ENCODE measurements at places on chromosomes 2 and 18. TPM values are rescaled to one million over a fixed set of nuclear protein-coding genes. Genes with fewer than 3 reads are reported as not detected.
A peak's percentile ranks its signal among the peaks of the same experiment; 100 is the strongest.

SLC66A3 gene
- 17.4 TPM for total RNA-seq

RIT2 gene
- not detected for total RNA-seq

DNA sequence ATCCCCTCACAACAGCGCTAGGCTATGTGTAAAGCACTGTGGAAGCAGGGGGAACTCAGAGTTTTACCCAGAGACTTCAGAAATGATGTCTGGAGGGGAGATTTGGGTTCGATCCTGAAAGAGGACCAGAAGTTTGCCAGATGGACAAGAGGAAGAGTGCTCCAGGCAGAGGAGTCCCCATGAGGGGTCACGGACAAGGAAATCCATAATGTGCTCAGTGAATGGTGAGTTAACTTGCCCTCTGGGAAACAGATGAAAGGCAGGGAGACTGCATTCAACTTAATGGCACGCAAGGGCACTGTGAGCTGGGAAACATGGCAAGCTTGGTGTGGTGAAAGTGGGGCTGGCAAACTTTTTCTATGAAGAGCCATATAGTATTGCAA lies 6.0 kb upstream of the ASAP2 start:
- no peak for DNase-seq

DNA sequence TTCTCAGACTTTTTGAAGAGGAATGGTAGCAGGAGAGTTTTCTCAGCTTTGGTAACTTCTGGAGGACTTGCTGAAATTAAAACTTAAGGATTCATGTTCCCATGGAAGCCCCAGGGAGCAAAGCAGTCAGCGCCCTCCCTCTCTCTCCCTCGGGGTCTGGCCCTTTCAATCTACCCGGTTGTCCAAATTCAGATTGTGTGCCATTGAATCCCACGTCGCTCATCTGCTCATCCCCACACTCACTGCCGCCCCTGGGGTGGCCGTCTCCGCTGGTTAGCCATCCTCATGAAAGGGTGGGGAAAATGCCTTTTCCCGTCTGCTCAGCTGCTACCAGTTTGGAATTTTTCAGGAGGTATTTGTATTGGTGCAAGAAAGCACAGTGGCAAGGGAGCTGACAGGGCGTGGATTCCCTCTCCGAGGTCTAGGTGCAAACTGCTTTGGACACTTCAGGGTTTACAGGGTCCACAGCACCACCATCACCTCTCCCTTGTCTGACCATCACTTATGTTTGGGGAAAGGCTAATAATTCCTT lies 27.1 kb downstream of the MCFD2 start:
- DNase-seq = no peak

DNA sequence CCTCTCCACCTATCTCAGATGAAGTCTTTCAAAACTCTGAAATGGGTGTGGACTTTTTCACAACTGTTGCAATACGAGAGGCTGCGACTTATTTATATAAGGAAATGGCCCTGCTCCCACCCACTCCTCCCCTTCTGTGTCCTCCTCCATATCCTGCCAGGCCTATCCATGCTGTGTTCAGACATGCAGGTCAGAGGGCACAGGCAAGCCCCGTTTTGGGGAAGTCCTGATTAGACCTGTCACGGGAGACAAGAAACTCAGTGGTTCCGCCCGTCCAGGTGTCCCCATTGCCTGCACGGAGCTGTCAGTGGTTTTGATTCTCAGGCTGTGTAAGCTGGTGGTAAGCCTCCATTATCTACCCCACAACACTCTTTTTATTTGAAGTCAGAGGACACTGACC lies 99.6 kb upstream of the MGAT5 start:
- no peak for DNase-seq

DNA sequence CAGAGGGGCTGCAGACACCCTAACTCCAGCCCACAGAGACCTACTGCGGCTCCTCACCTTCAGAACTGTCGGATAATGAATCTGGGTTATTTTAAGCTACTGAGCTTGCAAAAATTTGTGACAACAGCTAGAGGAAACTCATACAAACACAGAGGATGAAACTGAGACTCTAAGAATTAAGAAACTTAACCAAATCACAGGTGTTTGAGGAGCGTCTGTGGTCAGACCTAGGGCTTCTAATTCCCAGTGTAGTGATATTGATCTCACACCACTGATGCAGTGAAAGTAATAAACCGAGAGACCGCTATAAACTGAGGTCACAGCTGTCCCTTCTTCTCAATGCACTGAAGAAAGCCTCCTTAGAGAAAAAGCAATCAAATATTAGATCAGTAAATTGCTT lies 110.1 kb downstream of the RGPD3 start:
- DNase-seq = no peak

DNA sequence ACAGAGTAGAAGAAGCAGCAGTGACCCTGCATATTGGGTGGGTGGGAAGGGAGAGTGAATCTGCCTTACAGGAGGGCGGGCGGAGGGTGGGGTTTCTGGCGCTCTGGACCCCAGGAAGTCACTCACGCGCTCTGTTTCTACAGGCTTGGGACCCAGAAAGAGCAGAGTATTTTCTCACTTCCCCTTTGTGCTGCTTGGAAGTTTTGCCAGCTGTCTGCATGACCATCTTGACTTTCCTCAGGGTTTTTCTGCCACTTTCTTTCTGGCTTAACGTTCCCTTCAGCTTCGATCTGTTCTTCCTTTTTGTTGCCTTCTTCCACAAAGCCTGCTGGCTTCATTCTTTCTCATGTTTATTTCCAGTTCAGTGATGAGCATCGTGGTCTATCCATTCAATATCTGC lies 383.1 kb downstream of the GALR1 start:
- no peak for DNase-seq

GRCh38 chr18:42005782-42006181 lies 50.7 kb downstream of the PIK3C3 start:
- no peak for DNase-seq

ACKR3 gene
- total RNA-seq = 19.6 TPM

EPB41L3 gene
- not detected for total RNA-seq

DNA sequence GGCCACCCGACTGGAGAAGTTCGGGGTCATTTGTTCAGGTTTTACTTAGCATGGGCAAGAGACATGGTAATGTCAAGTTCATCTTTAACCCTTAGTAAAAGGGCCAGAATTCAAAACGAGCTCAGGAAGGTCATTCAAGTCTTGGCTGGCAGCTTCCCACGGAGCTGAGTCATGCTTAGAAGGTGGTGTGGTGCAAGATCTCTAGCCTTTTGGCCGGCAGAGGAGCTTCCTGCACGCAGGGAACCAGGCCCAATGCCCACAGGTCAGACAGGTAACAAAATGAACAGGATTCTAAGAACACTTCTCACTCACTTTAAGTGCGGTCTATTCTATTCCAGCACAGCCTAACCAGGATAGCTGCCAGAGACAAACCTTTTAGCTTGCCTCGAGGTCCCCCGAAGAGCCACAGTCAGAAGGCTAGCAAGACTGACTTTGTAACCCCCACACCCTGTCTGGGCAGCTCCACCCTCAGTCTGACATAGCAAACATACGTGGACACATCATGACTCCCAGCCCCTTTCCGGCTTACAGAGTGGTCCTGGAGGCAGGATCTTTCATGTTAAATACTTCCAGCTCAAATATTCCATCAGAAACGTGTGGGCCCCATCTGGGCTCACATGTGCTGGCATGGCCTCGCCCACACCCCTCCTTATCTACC lies 292.7 kb downstream of the BCL11A start:
- no peak for DNase-seq

GRCh38 chr2:233015019-233015645 lies 2.1 kb upstream of the NGEF start:
- DNase-seq = no peak

C2orf66 gene
- not detected for total RNA-seq

OXER1 gene
- total RNA-seq = not detected

GRCh38 chr2:188582211-188582610 lies 290.5 kb downstream of the GULP1 start:
- no peak for DNase-seq

GALNT3 gene
- total RNA-seq = 33.1 TPM

GRCh38 chr2:219266232-219266631 lies 12.5 kb upstream of the TUBA4A start:
- DNase-seq = no peak

CSRNP3 gene
- 0.41 TPM for total RNA-seq

KIF3C gene
- total RNA-seq = 41.2 TPM

GRCh38 chr2:197500503-197501131 lies 438 bp downstream of the HSPE1 start:
- no peak for DNase-seq

UGT1A4 gene
- 73.6 TPM for total RNA-seq

DNA sequence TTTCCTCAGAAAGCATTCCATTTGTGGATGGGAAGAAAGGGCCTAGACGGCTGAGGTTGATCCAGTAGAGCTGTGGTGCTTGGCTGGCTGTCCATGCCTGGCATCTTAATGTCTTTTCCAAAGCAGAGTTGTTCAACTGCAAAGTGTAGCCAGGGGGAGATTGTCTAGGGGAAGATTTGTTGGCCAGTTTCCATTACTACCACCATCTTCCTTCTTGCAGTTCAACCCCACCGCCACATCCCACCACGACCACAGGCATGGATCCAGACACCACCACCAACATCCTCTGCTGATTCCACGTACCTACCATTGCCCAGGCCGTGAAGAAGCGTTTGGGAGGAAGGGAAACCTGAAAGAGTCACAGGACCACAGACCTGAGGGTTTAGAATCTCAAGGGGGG lies 50.7 kb upstream of the HAAO start:
- no peak for DNase-seq

GRCh38 chr2:68943581-68944568 lies 8.8 kb downstream of the GKN2 start:
- DNase-seq = peak; percentile 57

DNA sequence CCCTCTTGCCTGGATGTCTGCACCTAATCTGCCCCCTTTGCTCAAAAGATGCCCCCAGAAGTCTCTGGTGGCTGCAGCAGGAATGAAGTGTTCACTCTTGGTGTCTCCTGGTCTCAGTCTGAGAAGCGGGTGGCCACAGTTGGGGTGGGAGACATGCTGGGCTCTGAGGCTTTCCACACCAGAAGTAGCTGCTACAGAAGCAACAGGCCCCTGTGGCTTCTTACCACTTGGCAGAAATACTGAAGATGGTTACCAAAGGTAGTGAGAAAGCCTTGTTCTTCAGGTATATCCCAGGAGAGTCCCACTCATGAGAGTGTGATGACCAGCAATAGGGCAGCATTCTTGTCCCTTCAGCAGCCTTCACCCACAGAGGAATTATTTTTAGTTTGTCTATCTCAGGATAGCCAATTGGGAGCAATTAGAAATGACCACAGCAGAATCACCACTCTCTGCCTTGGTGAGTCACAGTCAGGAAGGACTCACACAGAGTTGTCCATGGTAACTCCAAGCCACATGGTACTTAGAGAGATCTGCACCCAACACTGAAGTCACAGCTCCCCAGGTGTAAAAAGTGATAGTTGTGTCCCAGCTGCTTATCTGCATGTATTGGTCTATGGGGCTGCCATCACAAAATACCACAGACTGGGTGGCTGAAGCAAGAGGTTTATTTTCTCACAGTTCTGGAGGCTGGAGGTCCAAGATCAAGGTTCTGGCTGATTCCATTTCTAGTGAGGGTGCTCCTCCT lies 169.8 kb upstream of the ID2 start:
- no peak for DNase-seq

DNA sequence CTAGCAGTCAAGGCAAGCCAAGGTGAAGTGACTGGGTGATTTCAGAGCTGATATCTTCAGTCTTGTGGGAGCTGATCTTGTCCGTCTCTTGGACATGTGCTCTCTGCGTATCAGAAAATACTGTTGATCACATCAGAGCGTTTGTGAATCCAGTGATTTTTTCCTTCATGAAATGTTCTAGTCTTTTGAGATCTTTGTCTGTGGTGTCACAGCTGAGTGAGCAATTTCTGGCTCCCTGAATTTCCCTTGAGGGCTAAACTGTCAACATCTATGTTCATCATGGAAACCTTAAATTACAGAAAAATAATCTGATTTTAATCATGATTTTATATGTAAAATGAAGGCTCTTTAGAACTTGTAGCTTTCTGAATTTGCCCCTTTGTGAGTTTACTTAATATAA lies 432.0 kb downstream of the CCDC85A start:
- DNase-seq = no peak

Measured in PC-9 (cell line).